ENCODE measurements at places on chromosomes 2 and 18. TPM values are rescaled to one million over a fixed set of nuclear protein-coding genes. Genes with fewer than 3 reads are reported as not detected.

Gene CCDC68
- 0.79 TPM for total RNA-seq

Gene FABP1
- not detected for total RNA-seq

Gene SIGLEC15
- total RNA-seq: 0.07 TPM

Gene MARCO
- total RNA-seq: not detected

Gene CGREF1
- total RNA-seq: 0.70 TPM

Gene TUBA4B
- not detected for total RNA-seq

Gene DSC3
- 148 TPM for total RNA-seq

Gene SPHKAP
- total RNA-seq: not detected

Gene CTAGE1
- not detected for total RNA-seq

Gene HOXD12
- total RNA-seq: not detected

Gene DRC1
- not detected for total RNA-seq

Gene PPM1B
- total RNA-seq: 9.6 TPM

Gene MYCN
- not detected for total RNA-seq

Gene SYT4
- not detected for total RNA-seq

Gene IMP4
- 139 TPM for total RNA-seq

Gene ATOH8
- 0.07 TPM for total RNA-seq

Gene UBE2E3
- total RNA-seq: 65.0 TPM

Gene PDE11A
- not detected for total RNA-seq

Gene CSRNP3
- total RNA-seq: 4.8 TPM

Gene ANAPC1
- 45.4 TPM for total RNA-seq

Gene CXCR1
- total RNA-seq: not detected

Gene RAB17
- 0.85 TPM for total RNA-seq

Gene IRS1
- total RNA-seq: 27.2 TPM

Gene NAT8
- not detected for total RNA-seq

Gene GAREM1
- total RNA-seq: 6.8 TPM

Gene DYNAP
- not detected for total RNA-seq

Gene INO80D
- total RNA-seq: 5.4 TPM

Gene CREB1
- total RNA-seq: 21.6 TPM

Gene PLGLB1
- total RNA-seq: not detected

Gene DNAH7
- total RNA-seq: 0.07 TPM

Measured in airway epithelial cell (primary cell).